ENCODE measurements at places on chromosomes 12 and 14. TPM values are rescaled to one million over a fixed set of nuclear protein-coding genes. Genes with fewer than 3 reads are reported as not detected.

The SYCP3 gene
- not detected for total RNA-seq

The RHEBL1 gene
- 1.9 TPM for total RNA-seq

The ANKRD33 gene
- total RNA-seq, result 0.26 TPM

The RD3L gene
- total RNA-seq, result not detected

The ENO2 gene
- 1.4 TPM for total RNA-seq

The HOXC13 gene
- not detected for total RNA-seq

The KRT78 gene
- not detected for total RNA-seq

The PLBD1 gene
- 1.0 TPM for total RNA-seq
